Left renal cortex interstitium (tissue), 4 donors: ENCODE measurements at places on chromosomes 6 and 20. TPM values are rescaled to one million over a fixed set of nuclear protein-coding genes. Genes with fewer than 3 reads are reported as not detected.

Gene MYO6
- polyA plus RNA-seq: 85.4 TPM

Gene GSTA2
- polyA plus RNA-seq: 0.60 TPM

- no peak for DNase-seq
Observed at GRCh38 chr6:129050086-129050485, 167.1 kb downstream of the LAMA2 start.

DNA sequence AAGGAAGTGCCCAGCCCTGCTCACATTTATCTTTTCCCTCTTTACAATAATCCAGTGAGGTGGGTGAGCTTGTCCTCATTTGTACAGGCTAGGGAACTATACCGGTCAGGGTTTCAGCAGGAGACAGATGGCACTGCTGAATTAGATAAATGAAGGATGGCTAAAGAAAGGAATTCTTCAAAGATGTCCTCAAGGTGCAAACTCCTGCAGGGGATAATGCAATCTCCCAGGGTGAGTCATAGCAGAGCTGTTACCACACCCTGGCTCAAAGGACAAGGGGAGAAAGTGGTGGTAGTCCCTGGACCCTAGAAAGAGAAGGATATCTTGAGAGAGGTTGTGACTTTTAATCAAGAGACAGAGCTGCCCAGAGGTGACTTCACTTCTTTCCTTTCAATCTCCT lies 66.7 kb downstream of the RFPL4B start:
- no peak for DNase-seq

DNA sequence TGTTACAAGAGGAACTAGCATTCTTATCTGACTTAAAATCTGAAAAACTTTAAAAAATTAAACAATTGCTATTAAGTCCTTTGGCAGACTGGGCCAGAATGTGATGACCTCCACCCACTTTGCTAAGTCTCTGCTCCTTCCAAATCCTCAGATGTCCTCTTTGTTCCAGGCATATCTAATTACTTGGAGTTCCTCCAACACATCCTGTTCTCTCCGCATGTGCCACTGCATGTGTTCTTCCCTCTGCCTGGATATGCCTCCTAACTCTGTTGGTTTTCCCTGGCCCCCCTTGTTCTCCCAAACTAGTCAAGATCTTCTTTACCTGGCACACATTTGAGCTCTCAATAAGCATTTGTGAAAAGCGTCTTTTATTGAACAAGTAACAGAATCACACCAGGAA lies 23.1 kb downstream of the ELOVL2 start:
- no peak for DNase-seq

DNA sequence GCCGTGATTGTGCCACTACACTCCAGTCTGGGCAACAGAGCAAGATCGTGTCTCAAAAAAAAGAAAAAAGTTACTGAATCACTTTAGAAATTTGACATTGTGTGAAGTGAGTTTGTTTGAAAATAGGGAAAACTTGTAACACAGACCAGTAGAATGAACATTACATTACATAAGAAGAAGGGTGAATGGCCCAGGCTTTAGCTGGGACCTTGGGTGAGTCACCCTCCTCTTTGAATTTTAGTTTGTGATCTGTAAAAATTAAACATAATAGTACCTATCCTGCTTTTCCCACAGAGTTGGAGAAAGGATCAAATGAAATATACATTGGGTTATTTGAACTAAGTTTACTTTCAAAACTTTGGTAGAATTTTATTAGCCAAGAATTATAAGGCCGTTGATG lies 56.3 kb downstream of the KCNS1 start:
- DNase-seq: no peak

DNA sequence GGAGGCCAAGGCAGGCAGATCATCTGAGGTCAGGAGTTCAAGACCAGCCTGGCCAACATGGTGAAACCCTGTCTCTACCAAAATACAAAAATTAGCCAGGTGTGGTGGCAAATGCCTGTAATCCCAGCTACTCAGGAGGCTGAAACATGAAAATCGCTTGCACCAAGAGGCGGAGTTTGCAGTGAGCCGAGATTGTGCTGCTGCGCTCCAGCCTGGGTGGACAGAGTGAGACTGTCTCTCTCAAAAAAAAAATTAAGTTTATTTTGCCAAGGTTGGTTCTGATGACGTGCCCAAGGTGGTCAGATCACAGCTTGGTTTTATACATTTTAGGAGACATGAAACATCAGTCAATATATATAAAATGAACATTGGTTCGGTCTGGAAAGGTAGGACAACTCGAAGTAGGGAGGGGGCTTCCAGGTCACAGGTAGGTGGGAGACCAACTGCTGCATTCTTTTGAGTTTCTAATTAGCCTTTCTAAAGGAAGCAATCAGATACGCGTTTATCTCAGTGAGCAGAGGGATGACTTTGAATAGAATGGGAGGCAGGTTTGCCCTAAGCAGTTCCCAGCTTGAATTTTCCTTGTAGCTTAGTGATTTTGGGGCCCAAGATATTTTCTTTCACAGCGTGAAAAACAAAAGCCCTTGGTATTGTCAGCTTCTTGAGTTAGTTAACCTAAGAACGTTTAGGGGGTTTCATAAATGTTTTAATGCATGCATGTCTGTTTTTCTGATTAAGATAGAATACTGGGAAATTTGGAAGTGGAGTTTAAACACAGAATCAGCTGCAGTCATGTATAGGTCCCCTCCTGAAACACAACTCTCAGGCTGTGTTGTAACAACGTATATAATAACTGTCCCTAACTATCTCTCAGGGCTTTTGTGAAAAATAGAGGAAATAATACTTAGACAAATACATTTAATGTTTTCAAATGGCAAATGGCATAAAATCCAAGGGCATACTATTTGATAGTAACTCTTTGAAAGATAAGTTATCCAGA lies 16.7 kb downstream of the ACOT13 start:
- DNase-seq: no peak

- peak; percentile 75 for DNase-seq
Observed at GRCh38 chr6:43873806-43874714, 104.0 kb downstream of the VEGFA start.

- no peak for DNase-seq
Observed at GRCh38 chr6:45920819-45921511, 94.7 kb downstream of the CLIC5 start.

DNA sequence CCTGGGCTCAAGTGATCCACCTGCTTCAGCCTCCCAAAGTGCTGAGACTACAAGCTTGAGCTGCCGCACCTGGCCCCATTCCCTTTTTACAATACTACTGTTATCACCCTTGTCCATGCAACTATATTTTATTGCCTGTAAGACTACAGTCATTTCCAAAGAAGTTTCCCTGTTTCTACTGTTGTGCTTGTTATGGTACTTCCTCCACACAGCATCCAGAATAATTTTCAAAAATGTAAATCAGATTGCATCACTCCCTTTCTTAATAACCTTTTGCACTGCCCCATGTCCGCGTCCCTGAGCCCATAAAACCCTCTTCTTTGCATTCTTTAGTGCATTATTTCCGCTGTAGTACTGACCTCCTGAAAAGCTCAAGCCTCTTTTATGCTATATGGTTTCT lies 128.9 kb upstream of the AKIRIN2 start:
- no peak for DNase-seq

Gene LY6G6C
- 1.4 TPM for polyA plus RNA-seq

GRCh38 chr20:31644701-31645100 lies 7.0 kb downstream of the COX4I2 start:
- no peak for DNase-seq

GRCh38 chr20:21133404-21133803 lies 7.5 kb downstream of the KIZ start:
- no peak for DNase-seq

- no peak for DNase-seq
Observed at GRCh38 chr6:97882755-97883154, 599.7 kb upstream of the MMS22L start.

Gene MATN4
- 0.40 TPM for polyA plus RNA-seq

GRCh38 chr6:13917141-13917540 lies 7.6 kb upstream of the RNF182 start:
- no peak for DNase-seq

Gene RAMACL
- polyA plus RNA-seq: 2.5 TPM
